ENCODE measurements at places on chromosomes 4 and X.
A peak's percentile ranks its signal among the peaks of the same experiment; 100 is the strongest.

- DNase-seq, result no peak
Measured at GRCh38 chr4:11719879-11720278, 291.2 kb upstream of the HS3ST1 start.

DNA sequence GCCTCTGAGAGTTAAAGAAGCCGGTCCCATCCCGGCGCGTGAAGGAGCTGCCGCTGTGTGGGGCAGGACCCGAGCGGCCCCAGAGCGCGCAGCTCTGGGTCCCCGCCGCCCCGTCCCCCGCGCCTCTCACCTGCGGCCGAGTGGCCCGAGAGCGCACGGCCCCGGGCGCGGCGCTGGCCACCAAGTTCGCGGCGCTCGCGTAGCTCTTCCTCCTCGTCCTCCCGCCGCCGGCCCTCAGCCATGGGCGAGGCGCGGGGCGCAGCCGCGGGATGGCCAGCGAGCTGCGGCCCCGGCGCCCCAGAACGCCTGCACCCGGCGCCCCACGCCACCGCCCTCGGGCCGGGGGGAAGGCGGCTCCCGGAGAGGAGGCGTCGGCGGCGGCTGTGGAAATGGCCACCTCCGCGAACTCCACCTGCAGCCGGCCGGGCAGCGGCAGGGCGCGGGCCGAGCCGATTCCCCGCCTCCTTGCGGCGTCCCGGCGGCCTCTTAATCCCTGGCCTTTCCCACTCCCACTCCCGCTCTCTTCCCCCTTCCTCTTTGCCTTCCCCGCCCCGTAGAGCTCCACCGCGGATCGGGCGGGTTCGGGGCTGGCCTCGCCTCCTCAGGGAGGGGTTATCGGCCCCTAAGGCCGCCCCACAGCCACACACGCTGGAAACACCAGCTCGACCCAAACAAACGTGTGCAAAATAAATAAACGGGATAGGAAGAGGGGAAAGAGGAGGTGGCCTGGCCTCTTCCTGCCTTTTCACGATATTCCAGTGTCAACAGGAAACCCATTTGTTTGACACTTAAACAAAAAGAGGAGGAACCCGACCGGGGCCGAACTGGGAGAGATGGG is at the start of gene SH3D19:
Gene SH3D19, minus strand, starts transcription at position 495 of the 838 bp plus-strand sequence. Its CDS starts 253 bp downstream, at position 242.
- DNase-seq, result peak; percentile 66

- DNase-seq, result no peak
Measured at GRCh38 chr4:97359826-97360225, 783.5 kb downstream of the STPG2 start.

- DNase-seq, result no peak
Measured at GRCh38 chr4:174387143-174387542, 103.4 kb downstream of the CEP44 start.

GRCh38 chr4:163107754-163108153 is 58.9 kb downstream of the NAF1 start:
- DNase-seq, result peak; percentile 27

- DNase-seq, result no peak
Measured at GRCh38 chr4:63663870-63664269, 745.4 kb downstream of the TECRL start.

DNA sequence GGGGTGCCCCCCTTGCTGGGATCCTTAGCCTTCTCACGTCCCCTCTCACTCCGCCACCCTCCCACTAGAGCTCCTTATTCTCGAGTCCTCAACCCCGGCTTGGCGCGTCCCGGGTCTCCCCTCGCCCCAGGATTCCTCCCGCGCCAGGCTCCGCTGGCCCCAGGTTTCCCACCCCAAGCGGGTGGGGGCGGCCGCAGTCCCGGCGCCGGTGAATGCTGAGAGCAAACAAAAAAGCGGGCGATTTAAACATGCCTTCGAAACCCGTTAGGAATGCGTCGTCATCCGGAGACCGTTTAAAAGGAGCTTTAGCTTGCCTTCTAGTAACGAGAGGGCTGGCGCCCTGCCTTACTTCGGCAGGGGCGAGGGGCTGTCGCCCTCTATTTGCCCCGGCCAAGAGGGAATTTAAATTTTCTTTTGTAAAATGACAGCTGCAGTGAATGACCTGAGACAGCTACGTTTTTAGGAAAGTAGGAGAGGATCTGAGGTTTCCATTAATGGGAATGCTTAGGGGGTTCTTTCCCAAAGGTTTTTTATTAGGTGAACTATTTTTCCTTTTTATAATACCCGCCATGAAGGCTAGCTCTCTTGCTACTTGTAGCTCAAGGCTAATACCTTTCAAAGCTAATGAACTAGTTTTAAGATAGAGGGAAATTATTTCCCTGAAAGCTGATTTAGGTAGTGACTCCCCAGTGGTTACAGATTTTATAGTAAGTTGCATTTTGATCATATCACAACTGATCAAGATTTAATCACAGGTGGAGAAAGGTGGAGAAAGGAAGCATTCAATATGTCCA is 3.1 kb downstream of the JADE1 start:
- peak; percentile 69 for DNase-seq

DNA sequence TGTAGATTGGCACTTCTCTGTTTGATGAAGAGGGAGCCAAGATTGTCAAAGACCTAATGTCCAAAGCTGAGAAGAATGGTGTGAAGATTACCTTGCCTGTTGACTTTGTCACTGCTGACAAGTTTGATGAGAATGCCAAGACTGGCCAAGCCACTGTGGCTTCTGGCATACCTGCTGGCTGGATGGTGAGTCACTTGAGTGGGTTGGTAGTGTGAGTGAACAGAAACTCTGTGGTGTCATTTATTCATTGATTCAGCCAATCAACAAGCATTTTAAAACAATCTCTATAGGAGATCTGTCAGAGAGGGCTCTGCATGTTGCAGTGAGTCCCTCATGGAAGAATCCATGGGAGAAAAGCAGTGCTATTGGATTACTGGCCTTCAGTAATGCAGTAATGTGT is 16.3 kb downstream of the TAF9B start:
- DNase-seq, result peak; percentile 47

DNA sequence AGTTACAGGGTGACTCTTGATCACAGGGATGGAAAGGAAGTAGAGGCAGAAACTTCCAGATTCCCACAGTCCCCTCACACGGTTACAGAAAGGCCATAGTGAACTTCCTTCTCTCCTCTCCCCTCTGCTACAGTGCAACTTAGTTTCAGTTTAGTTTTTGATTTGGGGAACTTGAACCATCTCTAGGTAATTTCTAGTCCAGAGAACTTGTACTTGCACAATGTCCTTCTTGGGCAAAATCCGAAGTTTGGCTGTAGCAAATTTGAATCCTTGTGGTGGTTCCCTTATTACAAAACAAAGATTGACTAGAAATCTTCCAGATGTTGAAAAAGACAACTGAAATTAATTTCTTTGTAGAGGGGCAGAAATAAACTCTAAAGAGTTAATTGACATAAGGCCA is 1.2 kb upstream of the BLTP1 start:
- DNase-seq, result no peak

DNA sequence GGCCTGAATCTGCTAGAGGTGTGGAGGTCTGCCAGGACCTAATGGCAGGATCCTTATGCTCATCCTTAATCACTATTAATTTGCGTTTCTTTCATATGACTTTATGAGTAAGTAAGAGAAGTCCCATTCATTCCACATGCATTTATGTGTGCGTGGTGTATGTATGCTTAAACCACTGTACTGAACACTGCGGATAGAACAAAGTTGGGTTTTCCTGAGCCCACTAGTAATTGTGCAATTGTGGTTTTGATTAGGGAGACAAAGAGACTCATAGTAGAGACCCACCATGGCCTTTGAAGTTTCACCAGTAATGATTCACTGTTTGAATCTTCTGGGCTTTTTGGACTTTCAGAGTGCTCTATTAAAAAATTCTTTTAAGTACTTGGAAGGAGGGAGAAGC is 498.5 kb upstream of the DIPK2B start:
- DNase-seq, result peak; percentile 22

GRCh38 chrX:73913580-73913979 is 350.6 kb downstream of the CHIC1 start:
- peak; percentile 65 for DNase-seq

DNA sequence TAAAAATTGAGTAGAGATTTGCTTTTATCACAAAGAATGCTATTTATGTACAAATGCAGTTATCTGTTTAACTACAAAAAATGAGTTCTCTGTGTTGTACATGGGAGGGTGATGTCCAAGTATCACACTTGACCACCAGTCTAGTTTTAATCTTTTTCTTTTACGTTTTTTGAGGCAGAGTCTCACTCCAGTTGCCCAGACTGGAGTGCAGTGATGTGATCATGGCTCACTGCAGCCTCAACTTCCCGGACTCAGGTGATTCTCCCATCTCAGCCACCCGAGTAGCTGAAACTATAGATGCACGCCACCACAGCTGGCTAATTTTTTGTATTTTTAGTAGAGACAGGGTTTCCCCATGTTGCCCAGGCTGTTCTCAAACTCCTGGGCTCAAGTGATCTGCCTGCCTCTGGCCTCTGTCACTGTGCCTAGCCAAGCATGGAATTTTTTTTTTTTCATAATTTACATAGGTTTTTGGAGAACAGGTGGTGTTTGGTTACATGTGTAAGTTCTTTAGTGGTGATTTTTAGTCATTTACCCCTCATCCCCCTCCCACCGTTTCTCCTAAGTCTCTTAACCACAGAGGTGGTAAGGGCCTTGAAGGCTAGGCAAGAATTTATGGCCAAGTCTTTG is 47.9 kb upstream of the RPA4 start:
- no peak for DNase-seq

- DNase-seq, result no peak
Measured at GRCh38 chr4:55675196-55675793, 39.2 kb upstream of the NMU start.

GRCh38 chr4:42488114-42488513 is 90.8 kb downstream of the SHISA3 start:
- no peak for DNase-seq

DNA sequence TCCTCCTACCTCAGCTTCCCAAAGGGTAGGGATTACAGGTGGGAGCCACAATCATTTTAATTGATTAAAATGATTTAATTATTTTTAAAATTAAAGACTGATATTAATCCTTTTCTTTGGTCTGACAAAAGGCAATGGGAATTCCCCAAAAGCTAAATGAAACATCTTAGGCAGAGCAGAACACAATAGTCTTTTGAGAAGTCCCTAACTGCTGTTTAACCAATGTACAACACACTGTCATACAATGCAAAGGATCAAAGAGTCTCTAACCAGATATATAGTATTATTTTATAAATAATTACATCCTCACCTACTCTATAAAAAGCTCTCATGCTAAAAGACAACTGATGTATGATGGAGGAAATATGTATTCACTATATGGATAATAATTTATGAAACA is 47.0 kb downstream of the THAP9 start:
- DNase-seq, result no peak

- DNase-seq, result peak; percentile 68
Measured at GRCh38 chr4:152039023-152039481, 278.2 kb upstream of the GATB start.

- DNase-seq, result peak; percentile 85
Measured at GRCh38 chr4:11698846-11699590, 270.3 kb upstream of the HS3ST1 start.

DNA sequence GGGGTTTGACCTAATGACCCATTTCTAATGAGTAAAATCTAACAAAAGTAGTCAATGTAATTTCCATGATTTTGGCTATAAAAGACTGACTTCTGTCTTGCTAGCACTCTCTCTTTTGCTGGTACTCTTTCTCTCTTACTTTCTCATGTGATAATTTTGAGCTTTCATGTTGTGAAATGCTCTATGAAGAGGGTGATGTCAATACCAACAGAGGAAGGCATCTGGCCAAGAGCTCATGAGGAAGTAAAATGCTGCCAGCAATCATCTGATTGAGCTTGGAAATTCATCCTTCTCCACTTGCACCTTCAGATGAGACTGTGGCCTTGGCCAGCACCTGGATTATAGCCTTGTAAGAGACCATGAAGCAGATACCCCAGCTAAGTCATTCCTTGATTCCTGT is 347.7 kb downstream of the HS3ST1 start:
- no peak for DNase-seq

Data from fibroblast of the aortic adventitia (primary cell).